ENCODE measurements at places on chromosomes 3 and 15. TPM values are rescaled to one million over a fixed set of nuclear protein-coding genes. Genes with fewer than 3 reads are reported as not detected.

Gene PFKFB4
- 14.6 TPM for total RNA-seq

Gene PLXNA1
- 16.7 TPM for total RNA-seq

Gene KNL1
- total RNA-seq = 3.8 TPM

Gene SKOR1
- 0.06 TPM for total RNA-seq

Gene TMEM207
- not detected for total RNA-seq

Gene GHSR
- not detected for total RNA-seq

Gene RAB6B
- 2.5 TPM for total RNA-seq

Gene B2M
- total RNA-seq = 502 TPM

Gene GOLGA8H
- total RNA-seq = 1.2 TPM

Gene GOLGA6L7
- total RNA-seq = not detected

Gene REC114
- total RNA-seq = not detected

Gene TRH
- not detected for total RNA-seq

Gene AAGAB
- total RNA-seq = 68.1 TPM

Gene CRYGS
- total RNA-seq = 0.43 TPM

Gene GCSAM
- not detected for total RNA-seq

Gene CCR1
- not detected for total RNA-seq

Gene SLC22A14
- not detected for total RNA-seq

Gene SQOR
- 83.2 TPM for total RNA-seq

Gene ROBO2
- not detected for total RNA-seq

Gene ADPGK
- 79.4 TPM for total RNA-seq

Gene CHRFAM7A
- 6.6 TPM for total RNA-seq

Gene HYAL3
- total RNA-seq = 9.7 TPM

Gene TEX55
- not detected for total RNA-seq

Gene LRRC49
- 8.3 TPM for total RNA-seq

Gene POLR2M
- total RNA-seq = 45.5 TPM

Gene MUC4
- total RNA-seq = not detected

Gene C3orf18
- total RNA-seq = 2.7 TPM

Gene SENP2
- total RNA-seq = 19.1 TPM

Gene SLC28A2
- not detected for total RNA-seq

Gene CCR9
- total RNA-seq = not detected

Gene TGM4
- total RNA-seq = 0.12 TPM

Gene RARRES1
- total RNA-seq = 16.6 TPM

Gene EBLN2
- 0.39 TPM for total RNA-seq

Gene CCNB2
- 98.5 TPM for total RNA-seq

Gene ISL2
- 4.7 TPM for total RNA-seq

Gene AADAC
- total RNA-seq = 16.3 TPM

Gene C15orf62
- total RNA-seq = 0.16 TPM

Gene LACTB
- 27.6 TPM for total RNA-seq

Gene CFAP44
- total RNA-seq = 1.7 TPM

Gene RAD51
- 18.0 TPM for total RNA-seq

Gene TMCO5A
- total RNA-seq = not detected

Gene IP6K1
- 21.9 TPM for total RNA-seq

Gene FAM162A
- 32.2 TPM for total RNA-seq

Gene MUC13
- total RNA-seq = 8.3 TPM

Gene GNAT1
- not detected for total RNA-seq

Gene CCR2
- not detected for total RNA-seq

Gene OXTR
- total RNA-seq = 9.2 TPM

Gene EHHADH
- 2.2 TPM for total RNA-seq

Gene CPN2
- total RNA-seq = not detected

Gene ERICH6
- total RNA-seq = not detected

Gene ACY1
- 23.0 TPM for total RNA-seq

Gene GPR62
- not detected for total RNA-seq

Gene CLDN1
- total RNA-seq = 28.6 TPM

Gene RPL29
- total RNA-seq = 1,239 TPM

Gene ZNF80
- total RNA-seq = not detected

Gene LMAN1L
- not detected for total RNA-seq

Gene NR2E3
- total RNA-seq = not detected

Gene NR1I2
- total RNA-seq = not detected

Gene CNTN4
- total RNA-seq = not detected
